ENCODE measurements at places on chromosomes 1 and 21.

- H3K4me1 ChIP-seq = peaks cover under 1% of the 10 kb centered on the region
- H3K27ac ChIP-seq = no peak overlapping the region
- H3K36me3 ChIP-seq = no peaks in the 10 kb centered on the region
- no peak for DNase-seq
These were observed 160.6 kb upstream of the CD34 start for GRCh38 chr1:208071435-208072031.

DNA sequence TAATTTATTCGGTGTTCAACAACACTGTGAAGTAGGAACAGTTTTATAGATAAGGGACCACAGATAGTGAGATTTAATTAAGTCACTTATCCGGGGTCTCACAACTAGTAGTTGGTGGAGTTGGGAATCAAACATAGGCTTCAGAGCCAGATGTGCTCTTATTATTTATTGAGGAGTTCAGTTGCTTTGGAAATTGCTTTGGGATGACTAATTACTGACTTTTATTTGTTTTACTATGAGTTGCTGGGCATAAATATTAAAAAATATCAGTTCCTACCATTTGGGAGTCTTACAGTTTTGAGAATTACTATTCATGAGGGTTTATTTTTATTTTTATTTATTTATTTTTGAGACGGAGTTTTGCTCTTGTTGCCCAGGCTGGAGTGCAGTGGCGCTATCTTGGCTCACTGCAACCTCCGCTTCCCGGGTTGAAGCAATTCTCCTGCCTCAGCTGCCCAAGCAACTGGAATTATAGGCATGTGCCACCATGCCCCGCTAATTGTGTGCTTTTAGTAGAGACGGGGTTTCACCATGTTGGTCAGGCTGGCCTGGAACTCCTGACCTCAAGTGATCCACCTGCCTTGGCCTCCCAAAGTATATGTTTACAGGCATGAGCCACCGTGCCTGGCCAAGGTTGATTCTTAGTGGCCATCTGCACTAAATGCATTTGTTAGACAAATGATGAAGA is 27.7 kb downstream of the THRAP3 start:
- H3K27ac ChIP-seq = no peak overlapping the region
- DNase-seq = no peak
- no peaks in the 10 kb centered on the region for H3K4me1 ChIP-seq
- H3K27me3 ChIP-seq = no peaks in the 10 kb centered on the region

GRCh38 chr1:185480545-185480944 is 163.5 kb upstream of the IVNS1ABP start:
- peaks cover 3% of the 10 kb centered on the region for H3K4me1 ChIP-seq
- H3K27me3 ChIP-seq = no peaks in the 10 kb centered on the region
- DNase-seq = no peak
- no peak overlapping the region for H3K4me3 ChIP-seq

DNA sequence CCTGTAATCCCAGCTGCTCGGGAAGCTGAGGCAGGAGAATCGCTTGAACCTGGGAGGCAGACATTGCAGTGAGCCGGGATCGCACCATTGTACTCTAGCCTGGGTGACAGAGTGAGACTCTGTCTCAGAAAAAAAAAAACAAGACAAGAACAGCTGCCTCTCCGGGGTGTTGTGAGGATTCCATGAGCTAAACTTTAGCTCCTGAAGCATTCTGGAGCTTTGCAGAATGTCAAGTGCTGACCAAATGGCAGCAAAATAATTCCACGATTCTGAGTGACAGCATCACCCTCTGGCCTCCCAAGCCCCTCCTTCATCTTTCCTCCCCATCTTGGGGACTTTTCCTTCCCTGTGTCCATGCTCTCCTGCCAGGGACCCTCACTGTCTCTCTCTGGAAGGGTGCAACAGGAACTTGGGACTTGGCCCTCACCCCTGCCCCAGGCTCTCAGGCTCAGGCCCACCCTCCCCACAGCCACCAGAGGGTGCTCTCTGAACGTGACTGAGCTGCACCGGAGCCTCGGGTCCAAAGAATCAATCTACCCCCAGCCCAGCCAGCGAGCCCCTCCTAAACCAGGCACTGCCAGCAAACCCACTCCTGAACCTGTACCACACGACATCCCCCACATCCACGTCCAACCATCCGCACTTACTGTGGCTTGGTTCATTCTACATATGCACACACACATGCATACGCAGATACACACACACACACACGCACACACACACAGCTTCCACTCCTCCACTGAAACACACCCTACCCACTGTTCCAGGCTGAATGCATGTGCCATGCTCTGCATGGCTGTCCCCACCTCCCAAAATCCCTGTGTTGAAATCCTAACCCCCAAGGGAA is 45.7 kb downstream of the ACOT7 start:
- no peak for DNase-seq
- H3K4me3 ChIP-seq = no peak overlapping the region
- peaks cover 12% of the 10 kb centered on the region for H3K36me3 ChIP-seq
- no peaks in the 10 kb centered on the region for H3K27me3 ChIP-seq

DNA sequence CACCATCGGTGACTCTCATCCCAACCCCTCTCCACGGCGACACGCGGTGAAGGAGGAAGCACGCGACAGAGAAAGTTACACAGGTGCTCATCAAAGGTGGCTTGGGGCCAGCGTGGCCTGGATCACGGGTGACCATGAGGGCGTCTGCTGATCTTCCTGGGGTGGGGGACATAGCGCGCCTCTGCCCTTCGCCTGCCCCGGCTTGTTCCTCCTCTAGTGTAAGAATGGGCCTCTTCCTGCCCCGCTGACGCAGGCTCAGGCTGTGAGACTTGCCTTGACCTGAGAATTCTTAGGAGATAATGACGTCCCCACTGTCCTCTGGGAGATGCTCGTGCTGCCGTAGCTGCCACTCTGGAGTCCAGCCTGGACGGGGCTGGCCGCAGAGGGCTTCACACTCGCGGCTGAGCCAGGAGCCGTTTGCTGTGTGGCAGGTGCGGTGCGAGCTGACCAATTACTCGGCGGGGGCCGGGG is 39.0 kb upstream of the TMEM52 start:
- H3K4me1 ChIP-seq = peaks cover 8% of the 10 kb centered on the region
- DNase-seq = no peak
- no peaks in the 10 kb centered on the region for H3K27me3 ChIP-seq
- no peak overlapping the region for H3K4me3 ChIP-seq
- no peak overlapping the region for H3K27ac ChIP-seq

DNA sequence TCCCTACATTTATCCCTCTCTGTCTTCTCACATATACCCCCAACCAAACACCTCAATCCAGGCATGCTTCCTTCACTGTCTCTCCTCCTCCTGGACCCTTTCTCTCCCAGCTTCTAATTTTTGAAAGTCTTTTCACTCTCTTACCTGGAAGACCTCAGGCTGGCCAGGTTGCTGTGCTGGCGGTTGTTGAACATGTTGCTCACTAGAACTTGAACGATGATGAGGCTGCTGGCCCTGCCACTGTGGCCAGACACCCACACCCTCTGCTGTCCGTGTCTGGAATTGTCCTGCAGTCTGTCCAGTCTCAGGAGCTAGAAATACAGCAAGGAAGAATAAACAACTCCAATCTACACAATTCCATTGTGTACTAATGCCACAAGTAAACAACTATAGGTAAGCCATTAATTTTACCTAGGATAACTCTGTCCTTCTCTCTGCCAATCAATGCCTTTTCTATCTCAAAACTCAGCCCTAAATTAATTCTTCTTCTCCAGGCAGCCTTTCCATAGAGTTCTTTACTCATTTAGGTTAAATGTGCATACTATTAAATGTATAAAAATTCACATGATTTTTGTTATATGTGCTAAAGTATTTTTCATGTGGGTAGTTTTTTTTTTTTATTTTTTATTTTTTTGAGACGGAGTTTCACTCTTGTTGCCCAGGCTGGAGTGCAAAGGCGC is 5.1 kb upstream of the CTSK start:
- no peaks in the 10 kb centered on the region for H3K4me1 ChIP-seq
- H3K36me3 ChIP-seq = peaks cover 5% of the 10 kb centered on the region
- no peaks in the 10 kb centered on the region for H3K27me3 ChIP-seq
- H3K27ac ChIP-seq = peak overlapping the region; percentile 22
- DNase-seq = peak; percentile 73

DNA sequence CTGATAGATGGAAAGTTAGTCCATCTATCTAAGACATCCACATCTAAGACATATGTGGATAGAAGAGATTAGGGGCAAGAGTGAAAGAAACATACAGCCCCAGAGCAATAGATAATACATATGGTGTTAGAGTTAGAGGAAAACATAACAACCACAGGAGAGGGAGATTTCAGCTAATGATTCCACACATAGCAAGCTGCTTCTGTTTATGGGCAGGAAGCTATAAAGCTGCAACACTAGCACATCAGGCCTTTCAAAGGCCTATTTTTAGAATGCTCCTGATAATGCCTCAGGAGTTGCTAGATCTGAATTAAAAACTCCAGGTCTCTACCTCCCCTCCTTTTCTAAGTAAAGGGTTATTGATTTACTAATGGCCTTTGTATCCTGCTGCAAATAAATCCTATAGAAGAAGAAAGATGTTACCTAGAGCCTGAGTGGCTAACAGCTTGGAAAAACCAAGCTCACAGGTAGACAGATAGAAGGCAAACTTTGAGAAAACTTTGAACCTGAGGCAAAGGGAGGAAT is 36.1 kb downstream of the BRINP2 start:
- H3K27me3 ChIP-seq = no peaks in the 10 kb centered on the region
- no peak for DNase-seq
- H3K27ac ChIP-seq = no peak overlapping the region
- H3K4me1 ChIP-seq = no peaks in the 10 kb centered on the region

DNA sequence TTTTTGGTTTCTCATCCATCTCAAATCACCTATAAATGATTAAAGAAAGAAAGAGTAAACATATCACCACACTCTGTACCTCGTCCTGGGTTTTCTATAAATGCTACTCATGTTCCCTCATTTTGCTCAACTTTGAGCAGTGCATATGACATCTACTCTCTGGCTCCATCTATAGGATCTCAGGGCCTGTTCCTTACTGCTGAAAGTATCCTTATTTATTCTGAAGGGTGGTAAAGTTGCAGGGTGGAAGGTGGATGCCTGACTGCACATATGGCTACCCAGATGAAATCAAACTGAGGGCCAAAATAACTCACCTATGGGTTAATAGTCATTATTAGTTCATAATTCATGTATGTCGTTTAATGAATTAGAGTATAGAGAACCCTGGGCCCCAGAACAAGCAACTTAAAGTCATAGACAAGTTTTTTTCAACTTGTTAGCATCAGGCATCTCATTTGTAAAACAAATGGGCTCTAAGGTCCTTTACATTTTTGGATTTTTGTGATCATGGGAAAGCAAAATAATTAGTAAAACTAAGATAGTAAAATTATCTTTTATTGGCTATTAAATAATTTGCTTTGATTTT is 46.5 kb downstream of the NCF2 start:
- no peaks in the 10 kb centered on the region for H3K27me3 ChIP-seq
- H3K4me3 ChIP-seq = no peak overlapping the region
- no peaks in the 10 kb centered on the region for H3K4me1 ChIP-seq
- H3K27ac ChIP-seq = peak overlapping the region; percentile 34
- DNase-seq = no peak

DNA sequence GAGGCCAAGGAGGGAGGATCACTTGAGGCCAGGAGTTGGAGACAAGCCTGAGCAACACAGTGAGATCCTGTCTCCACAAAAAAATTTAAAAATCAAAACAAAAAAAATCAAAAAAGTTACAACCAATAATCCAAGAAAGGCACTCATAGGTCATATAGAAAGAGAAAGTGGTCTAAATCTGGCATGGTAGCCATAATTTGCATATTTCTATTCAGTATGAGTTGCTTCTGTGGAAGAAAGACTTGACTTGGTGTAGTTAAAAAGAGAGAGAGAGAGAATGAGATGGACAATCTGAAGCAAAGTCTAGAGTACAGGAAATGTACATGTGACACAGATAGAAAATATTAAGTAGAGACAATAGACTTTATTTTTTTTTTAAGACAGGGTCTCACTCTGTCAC is 22.5 kb downstream of the JMJD4 start:
- no peaks in the 10 kb centered on the region for H3K4me1 ChIP-seq
- H3K4me3 ChIP-seq = no peak overlapping the region
- no peak overlapping the region for H3K27ac ChIP-seq
- H3K27me3 ChIP-seq = no peaks in the 10 kb centered on the region
- H3K36me3 ChIP-seq = no peaks in the 10 kb centered on the region

GRCh38 chr1:25198663-25199252 is 33.5 kb downstream of the SYF2 start:
- no peak for DNase-seq
- no peak overlapping the region for H3K4me3 ChIP-seq
- peaks cover 13% of the 10 kb centered on the region for H3K4me1 ChIP-seq
- H3K27ac ChIP-seq = peak overlapping the region; percentile 44

DNA sequence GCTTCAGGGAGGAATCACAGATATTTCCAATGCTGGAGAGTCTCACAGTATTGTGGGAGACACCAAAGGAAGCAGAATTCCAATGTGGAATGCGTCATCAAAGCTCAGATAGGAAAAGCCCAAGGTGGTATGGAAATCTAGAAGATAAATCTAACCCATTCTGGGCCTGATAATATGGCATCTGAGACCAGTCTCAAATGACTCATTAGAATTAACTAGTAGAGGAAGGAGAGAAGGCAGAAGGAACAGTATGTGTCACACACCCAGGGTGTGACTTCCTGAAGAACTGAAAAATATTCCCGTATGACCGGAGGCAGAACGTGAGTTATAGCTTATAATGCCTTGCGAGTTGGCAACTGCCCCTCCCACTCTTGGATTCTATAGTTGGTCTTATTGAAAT is 499.2 kb downstream of the PLPP3 start:
- H3K27ac ChIP-seq = no peak overlapping the region
- no peaks in the 10 kb centered on the region for H3K27me3 ChIP-seq
- no peak for DNase-seq
- no peaks in the 10 kb centered on the region for H3K4me1 ChIP-seq
- H3K4me3 ChIP-seq = no peak overlapping the region
- H3K36me3 ChIP-seq = no peaks in the 10 kb centered on the region

- H3K4me1 ChIP-seq = peaks cover 15% of the 10 kb centered on the region
- H3K4me3 ChIP-seq = peak overlapping the region; percentile 42
- H3K36me3 ChIP-seq = no peaks in the 10 kb centered on the region
- H3K27me3 ChIP-seq = no peaks in the 10 kb centered on the region
These were observed 1.1 kb downstream of the CTPS1 start for GRCh38 chr1:40980453-40981121.

GRCh38 chr1:240706150-240706935 is 94.4 kb upstream of the GREM2 start:
- DNase-seq = peak; percentile 33
- H3K4me1 ChIP-seq = no peaks in the 10 kb centered on the region
- no peak overlapping the region for H3K4me3 ChIP-seq
- H3K36me3 ChIP-seq = no peaks in the 10 kb centered on the region
- H3K27ac ChIP-seq = no peak overlapping the region

DNA sequence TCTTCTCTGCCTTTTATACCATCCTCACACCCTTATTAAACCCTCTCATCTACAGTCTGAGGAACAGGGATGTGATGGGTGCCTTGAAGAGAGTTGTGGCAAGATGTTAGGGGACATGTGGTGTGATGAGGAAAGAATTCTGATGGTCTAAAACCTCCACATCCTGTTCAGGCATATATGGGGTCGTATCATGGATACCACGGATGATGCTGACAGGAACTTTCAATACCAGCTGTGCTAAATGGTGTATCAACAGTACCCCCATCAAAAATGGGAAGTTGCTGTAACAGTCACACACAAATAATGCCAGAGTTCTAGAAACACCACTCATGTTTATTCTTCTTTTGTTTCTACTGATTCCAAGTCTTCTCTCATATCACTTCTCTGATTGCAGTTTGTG is 12.9 kb downstream of the OR2T6 start:
- no peak overlapping the region for H3K27ac ChIP-seq
- H3K27me3 ChIP-seq = no peaks in the 10 kb centered on the region
- no peak for DNase-seq
- H3K4me3 ChIP-seq = no peak overlapping the region
- H3K36me3 ChIP-seq = no peaks in the 10 kb centered on the region
